ENCODE measurements at places on chromosomes 16 and 17.

- no peak for DNase-seq
Observed at GRCh38 chr17:64007838-64008282, 9.7 kb downstream of the PRR29 start.

GRCh38 chr16:782258-782657 is 5.9 kb downstream of the RPUSD1 start:
- no peak for DNase-seq

DNA sequence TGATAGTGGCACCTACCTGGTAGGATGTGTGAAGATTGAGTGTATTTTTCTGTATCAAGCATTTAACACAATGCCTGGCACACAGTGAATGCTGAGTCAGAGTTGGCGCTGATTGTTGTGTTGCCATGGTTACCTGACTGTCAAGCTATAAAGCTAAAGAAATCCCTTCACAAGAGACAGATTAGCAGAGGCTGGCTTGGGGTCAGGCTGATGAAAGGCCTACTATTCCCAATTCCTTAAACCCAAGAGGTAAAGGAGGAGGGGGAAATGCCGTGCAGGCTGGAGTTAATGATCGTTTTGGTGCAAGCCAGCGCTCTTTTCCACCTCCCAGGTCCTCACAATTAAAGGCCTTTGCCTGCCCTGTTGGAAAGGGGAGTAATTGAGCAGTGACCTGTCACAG is 5.9 kb downstream of the CLEC19A start:
- no peak for DNase-seq

DNA sequence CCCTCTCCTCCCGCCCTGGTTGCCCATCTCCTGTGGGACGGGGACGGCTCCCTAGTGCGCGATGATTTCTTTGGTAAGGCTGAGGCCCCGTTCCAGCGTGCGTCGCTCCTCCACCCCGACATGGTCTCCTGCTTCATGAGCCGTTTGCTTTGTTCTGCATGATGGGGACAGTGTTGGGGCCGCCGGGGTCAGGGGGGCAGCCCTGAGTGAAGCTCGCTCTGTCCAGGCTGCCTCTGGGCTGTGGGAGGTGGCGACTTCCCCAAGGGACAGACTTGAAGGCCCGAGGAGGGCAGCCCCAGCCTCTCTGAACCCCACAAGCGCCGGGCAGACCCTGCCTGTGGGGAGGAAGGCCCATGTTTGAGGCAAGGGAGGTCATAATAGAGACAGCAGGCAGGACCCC is 12.4 kb downstream of the NME3 start:
- no peak for DNase-seq

DNA sequence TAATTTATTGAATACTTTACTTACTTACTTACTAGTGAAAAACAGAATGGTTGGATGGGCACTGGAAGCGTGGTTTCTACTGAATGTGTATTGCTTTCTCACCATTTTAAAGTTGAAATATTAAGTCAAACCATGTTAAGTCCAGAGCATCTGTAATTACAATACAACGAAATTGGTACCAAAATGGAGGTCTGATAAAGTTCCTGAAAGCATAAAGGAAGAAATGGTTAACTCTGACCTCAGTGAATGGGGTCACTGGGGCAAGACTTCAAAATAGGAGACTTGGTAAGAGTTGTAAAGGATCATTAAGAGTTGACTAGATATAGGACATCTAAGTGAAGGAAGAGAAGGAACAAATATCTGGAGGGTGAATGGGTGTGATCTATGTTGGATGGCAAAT is 237.1 kb downstream of the MAF start:
- DNase-seq = no peak

DNA sequence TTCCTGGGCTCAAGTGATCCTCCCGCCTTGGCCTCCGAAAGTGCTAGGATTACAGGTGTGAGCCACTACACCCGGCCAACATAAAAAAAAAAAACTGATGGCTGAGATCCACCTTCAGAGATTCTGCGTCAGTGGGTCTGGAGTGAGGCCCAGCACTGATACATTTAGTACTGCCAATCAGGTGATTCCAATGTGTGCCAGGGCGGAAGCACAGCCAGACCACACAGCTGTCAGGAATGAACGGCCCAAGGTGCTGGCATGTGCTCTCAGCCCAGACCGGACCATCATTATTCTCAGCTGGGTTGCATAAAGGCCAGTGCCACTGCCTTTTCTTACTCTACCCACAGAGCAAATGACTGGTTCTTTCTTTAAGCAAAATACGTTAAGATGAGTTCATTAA is 1.2 kb upstream of the BCO1 start:
- DNase-seq = no peak

DNA sequence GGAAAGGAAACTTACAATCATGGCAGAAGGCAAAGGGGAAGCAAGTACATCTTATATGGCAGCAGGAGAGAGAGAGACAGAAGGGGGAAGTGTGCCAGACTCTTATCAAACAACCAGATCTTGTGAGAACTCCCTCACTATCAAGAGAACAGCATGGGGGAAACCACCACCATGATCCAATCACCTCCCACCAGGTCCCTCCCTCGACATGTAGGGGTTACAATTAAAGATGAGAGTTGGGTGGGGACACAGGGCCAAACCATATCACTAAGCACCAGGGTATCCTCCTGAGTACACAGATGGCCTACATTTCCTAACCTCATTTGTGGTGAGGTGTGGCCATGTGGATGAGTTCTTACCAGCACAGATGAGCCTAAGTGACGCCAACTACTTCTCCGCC is 348.6 kb upstream of the ZFHX3 start:
- no peak for DNase-seq

DNA sequence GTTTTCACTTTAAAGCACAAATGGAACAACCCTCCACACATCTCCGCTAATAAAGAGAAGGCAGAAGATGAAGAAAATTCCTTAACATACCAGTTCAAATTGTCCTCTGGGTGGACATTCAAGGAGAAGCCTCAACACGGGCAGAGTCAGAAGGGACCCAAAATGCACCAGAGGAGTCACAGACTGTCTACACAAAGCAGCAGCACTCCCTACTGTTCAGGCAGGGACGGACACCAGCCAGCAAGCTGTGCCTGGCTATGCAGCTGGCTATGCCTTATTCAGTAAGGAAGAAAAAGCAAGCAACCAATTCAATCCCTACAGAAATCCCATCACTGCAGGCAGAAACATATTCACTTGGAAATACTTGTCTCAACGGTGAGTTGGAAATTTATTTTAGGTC is 8.1 kb downstream of the DNAJC7 start:
- no peak for DNase-seq

GRCh38 chr17:30379303-30379902 is 676 bp downstream of the CPD start:
- DNase-seq = no peak

GRCh38 chr17:78716814-78717393 is 65.2 kb downstream of the CYTH1 start:
- no peak for DNase-seq

GRCh38 chr17:72525225-72526015 is 404.6 kb downstream of the SOX9 start:
- no peak for DNase-seq

DNA sequence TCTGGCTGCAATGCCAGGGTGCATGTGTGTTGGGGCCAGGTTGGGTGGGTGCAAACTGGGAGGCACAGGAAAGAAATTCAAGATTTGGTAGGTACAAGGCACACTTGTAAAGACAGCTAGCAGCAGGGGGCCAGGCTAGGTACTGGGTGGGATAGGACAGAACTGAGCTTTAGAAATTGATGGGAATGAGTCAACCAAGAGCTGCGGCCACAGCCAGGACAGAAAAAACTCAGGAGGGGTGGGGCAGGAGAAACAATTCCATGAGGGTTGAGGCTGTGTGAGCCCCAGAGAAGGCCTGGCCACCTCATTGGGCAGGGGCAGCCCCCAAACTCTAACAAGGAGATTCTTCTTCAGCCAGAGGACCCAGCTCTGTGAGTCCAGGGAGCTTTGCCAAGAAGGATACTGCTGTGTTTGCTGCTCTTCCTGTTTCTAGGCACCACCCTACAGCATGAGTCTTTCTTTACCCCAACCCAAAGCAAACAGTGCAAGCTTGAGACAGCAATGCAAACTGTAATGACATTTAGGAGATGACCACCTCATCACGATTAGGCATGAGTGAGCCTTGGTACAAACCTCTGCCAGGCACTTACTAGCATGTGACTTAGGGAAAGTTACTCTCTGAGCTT is 21.3 kb upstream of the CCDC182 start:
- DNase-seq = no peak

- no peak for DNase-seq
Observed at GRCh38 chr17:17710728-17711541, 29.7 kb downstream of the RAI1 start.

DNA sequence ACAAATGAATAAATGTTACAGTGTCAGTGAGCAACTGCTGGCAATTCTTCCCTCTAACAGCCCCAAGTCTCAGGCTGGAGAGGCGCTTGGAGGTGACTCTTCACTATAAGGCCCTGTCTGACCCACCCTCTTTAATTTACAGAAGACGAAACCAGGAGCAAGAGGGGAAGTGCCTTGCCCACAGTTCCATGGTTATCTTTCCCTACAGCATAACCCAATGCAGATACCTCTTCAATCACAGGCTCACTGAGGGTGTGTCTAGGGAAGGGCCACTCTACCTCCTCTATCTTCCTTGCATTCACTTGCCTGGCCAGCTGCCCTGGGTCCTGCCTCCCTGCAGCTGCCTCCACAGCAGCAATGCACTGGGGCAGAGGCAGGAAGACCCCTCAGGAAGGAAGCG is 9.6 kb upstream of the N4BP1 start:
- DNase-seq = no peak

DNA sequence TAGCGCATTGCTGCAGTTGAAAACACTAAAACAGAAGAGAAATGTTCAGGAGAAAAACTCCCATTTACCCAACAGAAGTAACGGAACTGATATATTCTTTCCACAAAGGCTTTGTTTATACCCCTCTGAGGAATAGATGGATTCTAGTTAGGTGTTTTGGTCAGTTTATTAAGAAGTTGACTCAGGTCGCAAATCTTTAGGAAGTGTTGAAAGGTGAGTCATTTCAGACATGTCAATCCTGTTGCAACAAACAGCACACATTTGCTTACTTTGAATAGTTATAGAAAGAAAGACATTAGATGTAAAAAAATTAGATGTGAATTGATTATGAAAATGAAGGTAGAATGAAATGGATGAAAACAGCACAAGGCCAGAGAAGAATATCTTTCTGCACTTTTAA is 941.0 kb downstream of the KCNJ2 start:
- no peak for DNase-seq

DNA sequence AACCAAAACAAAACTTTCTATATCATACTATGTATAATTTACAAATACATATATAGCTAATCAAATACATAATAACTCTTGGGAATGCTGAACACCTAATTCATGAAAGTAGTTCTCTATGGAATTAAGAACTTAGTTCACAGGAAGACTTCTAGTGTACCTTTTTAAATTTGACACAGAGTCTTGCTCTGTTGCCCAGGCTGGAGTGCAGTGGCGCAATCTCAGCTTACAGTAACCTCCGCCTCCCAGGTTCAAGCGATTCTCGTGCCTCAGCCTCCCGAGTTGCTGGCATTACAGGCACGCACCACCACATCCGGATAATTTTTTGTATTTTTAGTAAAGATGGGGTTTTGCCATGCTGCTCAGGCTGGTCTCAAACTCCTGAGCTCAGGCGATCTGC is 24.7 kb downstream of the RFWD3 start:
- DNase-seq = no peak

GRCh38 chr17:48577946-48578615 is at the start of gene HOXB4:
Gene HOXB4 (minus strand): TSS chr17:48578350. CDS start chr17:48578319, 31 bp downstream.
- DNase-seq = peak; percentile 33

DNA sequence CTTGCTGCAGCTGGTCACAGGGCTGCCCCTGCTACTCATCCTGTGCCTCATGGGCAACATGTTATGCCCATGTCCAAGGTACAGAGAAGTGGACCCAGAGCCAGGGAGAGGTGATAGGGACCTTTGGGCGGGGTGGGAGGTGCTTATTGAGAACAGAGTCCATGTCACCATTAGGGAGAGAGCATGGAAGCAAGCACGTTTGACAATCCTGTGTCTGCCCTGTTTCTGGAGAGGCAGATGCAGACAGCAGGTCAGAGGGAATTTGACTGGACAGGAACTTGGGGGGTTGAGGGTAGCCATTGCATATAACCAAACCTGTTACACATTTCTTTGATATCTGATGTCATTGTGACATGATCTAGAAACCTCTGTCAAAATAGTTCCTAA is 14.3 kb upstream of the ARL4D start:
- no peak for DNase-seq

GRCh38 chr17:80948976-80949450 is 42.6 kb upstream of the CHMP6 start:
- DNase-seq = no peak

DNA sequence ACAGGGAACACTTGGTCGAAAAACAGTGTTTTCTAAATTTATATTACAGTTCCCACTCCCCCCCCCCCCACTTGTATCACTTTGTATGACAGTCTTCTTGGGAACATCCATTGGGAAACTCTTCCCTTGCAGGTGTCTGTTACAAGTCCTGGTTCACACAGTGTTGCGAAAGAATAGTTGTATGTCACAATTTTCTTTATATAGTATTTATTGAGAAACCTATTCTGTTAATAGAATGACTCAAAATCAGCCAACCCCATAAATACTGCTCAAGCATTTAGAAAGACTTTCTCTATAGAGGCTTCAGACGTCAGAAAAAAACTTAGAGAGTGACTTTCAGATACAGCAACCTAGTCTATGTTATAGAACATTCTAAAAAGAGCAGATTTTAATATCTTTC is 414.4 kb downstream of the WWOX start:
- no peak for DNase-seq

- no peak for DNase-seq
Observed at GRCh38 chr16:838741-839140, 38.2 kb upstream of the GNG13 start.

DNA sequence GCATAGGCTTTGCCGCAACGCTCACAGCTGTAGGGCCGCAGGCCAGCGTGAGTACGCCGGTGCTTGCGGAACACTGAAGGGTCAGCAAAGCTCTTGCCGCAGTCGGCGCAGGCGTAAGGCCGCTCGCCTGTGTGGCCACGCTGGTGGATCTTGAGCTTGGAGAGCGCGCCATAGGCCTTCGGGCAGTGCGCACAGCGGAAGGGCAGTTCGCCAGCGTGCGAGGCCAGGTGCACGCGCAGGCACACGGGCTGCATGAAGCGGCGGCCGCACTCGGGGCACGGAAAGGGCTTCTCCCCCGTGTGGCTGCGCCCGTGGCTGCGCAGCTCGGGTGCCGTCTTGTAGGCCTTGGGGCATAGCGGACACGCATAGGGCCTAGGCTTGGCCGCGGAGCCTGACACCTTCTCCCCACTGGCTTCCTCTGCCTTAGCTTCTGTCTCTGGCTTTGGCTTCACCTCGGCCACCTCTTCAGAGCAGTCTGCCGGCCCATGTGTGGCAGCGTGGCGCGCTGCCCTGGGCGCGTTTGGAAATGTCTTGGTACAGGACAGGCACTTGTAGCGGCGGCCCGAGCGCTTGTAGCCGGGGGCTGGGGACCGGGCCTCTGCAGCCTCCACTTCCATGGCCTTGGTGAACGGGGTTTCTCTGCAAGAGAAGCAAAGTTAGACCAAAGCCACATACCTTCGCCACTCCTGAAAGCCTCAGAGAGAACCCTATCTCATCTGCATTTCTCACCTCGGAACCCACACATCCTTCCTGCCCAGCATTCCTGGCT is 10.0 kb downstream of the ZNF668 start:
- DNase-seq = no peak
